ENCODE measurements at places on chromosomes 13 and 19.

DNA sequence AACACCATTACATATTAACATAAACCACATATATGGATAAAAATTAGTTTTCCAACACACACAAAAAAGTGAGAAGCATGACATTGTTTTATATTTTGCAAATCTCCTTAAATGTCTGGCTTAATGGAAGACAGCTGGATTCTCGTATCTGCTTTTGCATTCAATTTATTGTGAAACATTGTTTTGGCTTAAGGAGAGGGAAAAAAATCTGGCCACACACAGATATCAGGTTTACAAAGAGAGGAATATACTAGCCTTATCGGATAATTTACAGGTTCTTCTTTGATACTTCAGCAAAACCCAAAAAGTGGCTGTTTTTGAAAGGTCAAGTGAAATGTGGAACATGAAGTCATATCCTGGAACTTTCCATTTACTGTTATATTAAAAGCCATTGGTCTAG, 523.5 kb upstream of the ARGLU1 start:
- DNase-seq, result no peak

- no peak for DNase-seq
Observed at GRCh38 chr13:30240608-30241007, 66.7 kb downstream of the KATNAL1 start.

DNA sequence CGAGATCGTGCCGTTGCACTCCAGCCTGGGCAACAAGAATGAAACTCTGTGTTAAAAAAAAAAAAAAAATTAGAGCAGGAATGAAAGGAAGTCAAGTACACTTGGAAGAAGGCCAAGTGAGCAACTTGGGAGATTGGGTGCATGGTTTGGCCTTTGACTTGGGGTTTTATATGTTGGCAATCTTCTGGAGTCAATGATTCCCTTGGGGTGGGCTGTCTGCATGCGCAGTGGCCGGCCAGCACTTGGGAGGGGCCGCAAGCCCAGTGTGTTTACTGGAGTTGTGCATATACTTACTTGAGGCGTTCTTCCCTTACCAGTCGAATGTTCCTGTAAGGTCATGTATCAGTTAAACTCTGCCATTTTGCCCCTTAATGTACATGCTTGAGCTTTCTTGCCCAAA, 103.9 kb downstream of the FAM216B start:
- DNase-seq, result no peak

- no peak for DNase-seq
Observed at GRCh38 chr13:94233401-94233800, 246.1 kb downstream of the DCT start.

GRCh38 chr19:30671622-30672051, 299.5 kb downstream of the ZNF536 start:
- DNase-seq, result no peak

DNA sequence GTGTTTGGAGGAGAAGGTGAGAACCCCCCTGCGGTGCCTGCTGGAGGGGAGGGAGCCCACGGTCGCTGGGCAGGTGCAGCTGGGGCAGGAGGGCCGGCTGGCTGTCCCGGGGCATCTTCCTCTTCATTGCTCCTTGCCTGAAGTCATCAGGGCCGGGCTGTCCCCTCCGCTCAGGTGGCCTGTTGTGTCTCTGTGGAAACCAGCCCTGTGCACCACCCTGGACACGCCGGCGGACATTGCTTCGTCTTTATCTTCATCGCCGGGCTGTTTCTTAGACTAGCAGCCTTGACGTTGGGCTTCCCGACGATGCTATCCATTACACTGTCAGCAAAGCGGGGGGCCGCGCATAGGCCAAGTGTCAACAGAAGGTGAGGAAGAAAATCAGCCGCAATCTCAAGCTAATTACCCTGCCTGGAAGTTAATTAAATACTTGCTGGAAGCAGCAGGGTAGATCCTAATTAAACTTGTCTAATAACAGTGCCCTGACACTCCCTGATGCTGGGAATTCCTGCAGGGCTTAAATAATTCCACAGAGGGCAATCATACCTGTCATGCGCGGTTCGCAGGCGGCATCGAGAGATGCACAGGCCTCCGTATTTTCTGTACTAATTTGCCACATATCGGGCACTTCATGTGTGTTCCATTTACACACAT, 111.4 kb upstream of the SOX1 start:
- no peak for DNase-seq

- no peak for DNase-seq
Observed at GRCh38 chr13:45415112-45415511, 3.1 kb downstream of the SLC25A30 start.

GRCh38 chr19:33497131-33497777, 24.3 kb downstream of the PEPD start:
- no peak for DNase-seq

- no peak for DNase-seq
Observed at GRCh38 chr19:40703029-40703755, 12.7 kb upstream of the NUMBL start.

- no peak for DNase-seq
Observed at GRCh38 chr19:12730064-12730463, 4.4 kb downstream of the TRIR start.

DNA sequence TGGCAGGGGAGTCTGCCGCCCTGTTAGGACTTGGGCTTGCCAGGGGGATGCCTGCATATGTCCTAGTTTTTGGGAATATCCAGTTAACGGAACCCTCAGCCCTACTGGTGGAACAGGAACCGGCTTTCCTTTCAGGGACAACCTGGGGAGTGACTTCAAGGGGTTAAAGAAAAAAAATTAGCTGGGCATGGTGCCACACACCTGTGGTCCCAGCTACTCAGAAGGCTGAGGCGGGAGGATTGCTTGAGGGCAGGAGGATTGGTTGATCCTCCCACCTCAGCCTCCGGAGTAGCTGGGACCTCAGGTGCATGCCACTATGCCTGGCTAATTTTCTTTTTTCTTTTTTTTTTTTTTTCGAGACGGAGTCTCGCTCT, 22.5 kb downstream of the LDLR start:
- no peak for DNase-seq

- DNase-seq, result no peak
Observed at GRCh38 chr13:46587807-46588418, 34.9 kb downstream of the LRCH1 start.

DNA sequence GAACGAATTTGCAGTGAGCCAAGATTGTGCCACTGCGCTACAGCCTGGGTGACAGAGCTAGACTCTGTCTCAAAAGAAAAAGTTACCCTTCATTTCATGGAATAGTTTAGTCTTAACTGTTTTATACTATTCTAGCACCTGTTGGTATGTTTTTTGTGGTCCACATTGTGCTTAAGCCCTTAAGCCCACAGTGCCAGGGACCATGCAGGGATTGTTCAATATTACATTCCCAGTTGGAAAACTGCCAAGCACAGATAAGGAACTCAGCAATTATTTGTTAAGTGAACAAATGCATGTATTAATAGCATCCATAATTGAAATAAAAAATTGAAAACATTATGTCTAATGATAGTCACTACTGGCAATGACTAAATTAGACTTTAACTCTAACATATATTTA, 193.5 kb downstream of the PCDH17 start:
- DNase-seq, result no peak

GRCh38 chr13:79782541-79783205, 301.7 kb downstream of the NDFIP2 start:
- peak; percentile 75 for DNase-seq

DNA sequence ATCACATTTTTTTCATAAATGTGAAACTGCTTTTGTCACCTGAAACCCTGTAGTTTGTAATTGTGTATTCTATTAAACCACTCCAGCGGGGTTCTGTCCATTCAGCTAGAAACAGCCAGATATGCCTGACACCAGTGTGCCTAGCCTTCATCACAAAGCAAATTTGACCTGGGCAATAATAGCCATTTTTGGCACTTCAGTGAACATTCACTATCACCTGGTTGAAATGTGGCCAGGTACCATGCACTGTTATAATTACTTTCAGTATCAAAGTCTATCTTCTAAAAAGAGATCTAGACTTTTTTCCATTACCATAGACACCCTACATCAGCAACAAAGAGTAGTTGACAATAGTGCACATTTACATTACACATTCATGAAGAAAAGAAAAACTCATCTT, 64.5 kb downstream of the ZNF257 start:
- no peak for DNase-seq

- no peak for DNase-seq
Observed at GRCh38 chr19:40089462-40089861, 1.3 kb downstream of the ZNF780A start.

GRCh38 chr19:27774337-27774736, 1438.6 kb downstream of the UQCRFS1 start:
- DNase-seq, result no peak

GRCh38 chr13:111302045-111302726, 18.3 kb upstream of the TEX29 start:
- no peak for DNase-seq

DNA sequence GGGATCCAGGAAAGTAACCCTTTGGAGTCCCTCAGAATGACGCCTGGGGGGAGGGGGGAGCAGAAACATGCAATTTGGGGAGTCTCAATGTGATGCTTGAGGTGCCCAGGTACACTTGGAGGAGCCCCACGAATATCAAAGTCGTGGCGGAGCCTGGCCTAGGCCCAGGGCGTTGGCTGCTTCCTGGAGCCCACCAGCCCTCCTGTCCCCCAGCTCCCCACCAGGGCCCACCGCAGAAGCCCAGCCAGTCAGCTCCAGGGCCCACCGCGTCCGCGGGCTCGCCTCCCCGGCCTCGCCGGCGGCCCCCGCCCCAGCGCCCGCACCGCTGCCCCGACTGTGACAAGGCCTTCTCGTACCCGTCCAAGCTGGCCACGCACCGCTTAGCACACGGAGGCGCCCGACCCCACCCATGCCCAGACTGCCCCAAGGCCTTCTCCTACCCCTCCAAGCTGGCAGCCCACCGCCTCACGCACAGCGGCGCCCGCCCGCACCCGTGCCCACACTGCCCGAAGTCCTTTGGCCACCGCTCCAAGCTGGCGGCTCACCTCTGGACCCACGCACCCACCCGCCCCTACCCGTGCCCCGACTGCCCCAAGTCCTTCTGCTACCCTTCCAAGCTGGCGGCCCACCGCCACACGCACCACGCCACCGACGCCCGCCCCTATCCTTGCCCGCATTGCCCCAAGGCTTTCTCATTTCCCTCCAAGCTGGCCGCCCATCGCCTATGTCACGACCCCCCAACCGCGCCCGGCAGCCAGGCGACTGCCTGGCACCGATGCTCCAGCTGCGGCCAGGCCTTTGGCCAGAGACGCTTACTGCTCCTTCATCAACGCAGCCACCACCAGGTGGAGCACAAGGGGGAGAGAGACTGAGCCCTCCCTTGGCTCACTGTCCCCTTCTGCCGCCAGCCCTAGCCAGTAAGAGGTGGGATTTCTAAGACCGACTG, 2.1 kb downstream of the ZNF575 start:
- DNase-seq, result peak; percentile 82

DNA sequence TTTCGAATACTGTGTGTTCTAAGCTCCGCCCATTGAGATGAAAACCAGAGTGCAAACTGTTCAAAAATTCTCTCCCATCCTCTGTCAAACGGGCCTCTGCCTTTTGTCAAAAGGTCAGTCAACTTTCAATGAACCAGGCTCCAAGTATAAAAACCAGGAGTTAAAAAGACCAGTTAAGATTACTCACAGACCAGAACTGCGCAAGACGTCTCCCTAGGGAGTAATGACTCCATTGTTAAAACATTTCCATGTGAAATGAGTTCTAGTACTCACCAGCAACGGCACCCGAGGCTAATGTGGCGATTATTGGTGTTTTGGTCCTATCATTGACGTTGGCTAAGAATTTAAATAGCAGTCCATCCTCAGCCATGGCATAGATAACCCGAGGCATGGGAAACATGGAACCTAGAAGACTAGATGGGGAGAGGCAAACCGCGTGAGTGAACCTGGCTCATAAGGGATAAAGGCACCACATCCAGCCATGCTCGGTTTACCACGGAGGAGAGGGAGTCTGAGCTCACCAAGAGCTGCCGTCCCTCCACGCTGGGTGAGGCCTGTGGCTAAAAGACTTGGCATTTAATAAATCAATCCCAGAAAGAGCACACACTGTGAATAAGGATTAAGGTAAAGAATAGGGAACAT, 73.3 kb downstream of the SLC7A1 start:
- no peak for DNase-seq

- DNase-seq, result peak; percentile 91
Observed at GRCh38 chr19:1173845-1174809, at the start of gene SBNO2. Gene SBNO2, minus strand, starts transcription at chr19:1174268. Its CDS starts 19,992 bp downstream, at chr19:1154276.

DNA sequence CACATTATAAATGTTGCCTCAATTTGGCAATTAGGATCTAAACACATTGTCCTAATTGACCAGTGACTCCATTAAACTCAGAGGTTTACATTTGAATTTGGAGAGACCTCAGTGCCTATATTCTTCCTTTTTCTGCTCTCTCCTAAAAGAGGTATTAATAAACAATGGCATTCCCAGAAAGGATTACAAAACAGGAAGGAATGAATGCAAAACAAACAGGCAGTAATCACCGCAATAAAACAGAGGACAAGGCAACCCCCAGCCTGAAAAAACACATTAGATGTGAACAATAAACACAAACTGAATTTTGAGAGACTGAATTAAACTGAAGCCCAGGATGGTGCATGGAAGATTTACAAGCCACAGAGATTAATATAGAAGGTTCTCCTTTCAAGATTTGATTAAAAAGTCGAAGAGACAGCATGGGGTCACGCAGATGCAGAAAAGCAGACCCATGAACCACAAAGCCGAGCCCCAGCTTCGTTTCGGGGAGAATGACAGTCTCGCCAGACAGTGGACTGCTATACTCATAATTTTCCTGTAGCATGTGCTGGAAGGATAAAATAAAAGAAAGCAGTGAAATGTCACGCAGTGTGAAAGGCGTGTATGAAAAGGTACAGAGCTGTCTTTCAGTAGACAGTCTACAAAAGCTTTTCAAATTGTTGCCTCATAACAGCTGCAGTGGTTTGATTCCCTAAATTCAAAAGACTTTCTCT, 503.0 kb downstream of the LIG4 start:
- DNase-seq, result no peak

DNA sequence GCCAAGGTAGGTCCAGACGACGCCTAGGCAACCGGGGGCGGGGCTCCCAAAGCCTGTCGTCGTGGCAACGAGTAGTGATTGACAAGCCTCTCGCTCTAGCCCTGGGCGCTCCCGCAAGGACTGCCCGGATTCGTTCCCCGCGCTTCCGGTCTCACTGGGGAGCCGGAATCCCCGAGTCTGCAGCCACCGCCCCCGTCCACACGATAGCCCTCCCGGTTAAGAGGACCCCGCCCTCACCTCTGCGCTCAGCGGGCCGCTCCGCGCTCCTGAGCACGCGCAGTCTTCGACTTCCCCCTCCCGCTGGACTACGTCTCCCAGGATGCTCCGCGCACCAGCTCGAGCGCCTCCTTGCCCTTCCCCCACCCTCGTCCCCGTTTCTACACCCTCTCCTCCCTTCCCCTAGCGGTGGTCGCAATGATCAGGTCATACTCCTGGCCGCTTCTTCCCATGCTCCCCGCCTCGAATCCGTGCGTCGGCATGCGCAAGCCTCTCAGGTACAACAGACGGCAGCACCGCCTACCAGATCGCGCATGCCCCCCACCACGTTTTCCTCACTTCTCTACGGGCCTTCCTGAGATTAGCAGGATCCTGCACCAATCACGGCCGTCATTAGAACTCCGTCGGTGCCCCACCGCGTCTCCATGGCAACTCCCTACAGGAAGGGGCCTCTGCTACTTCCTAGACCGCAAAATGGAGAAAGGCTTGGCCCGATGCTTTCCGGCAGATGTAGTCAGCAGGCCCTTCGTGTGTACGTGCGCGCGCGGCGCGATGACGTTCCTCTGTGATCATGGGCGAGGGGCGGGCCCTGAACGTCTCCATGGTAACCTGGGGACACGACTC, at the start of gene MZF1:
MZF1 (minus strand) TSS at position 518 of the 840 bp plus-strand sequence. CDS start 1,946 bp downstream, outside the sequence.
- peak; percentile 99 for DNase-seq

- DNase-seq, result no peak
Observed at GRCh38 chr19:2101417-2102335, 5.0 kb downstream of the IZUMO4 start.

Data from right forelimb (tissue), 1 donor.